Liver (tissue), 10 donors: ENCODE measurements at places on chromosomes 7 and 10. TPM values are rescaled to one million over a fixed set of nuclear protein-coding genes. Genes with fewer than 3 reads are reported as not detected.
A peak's percentile ranks its signal among the peaks of the same experiment; 100 is the strongest.

FAM25C gene
- polyA plus RNA-seq = not detected

- H3K27me3 ChIP-seq = no peaks in the 10 kb centered on the region
- DNase-seq = no peak
- H3K36me3 ChIP-seq = no peaks in the 10 kb centered on the region
- H3K4me1 ChIP-seq = no peaks in the 10 kb centered on the region
Measured at GRCh38 chr10:92834331-92834730, 14.0 kb upstream of the EXOC6 start.

WNT2 gene
- polyA plus RNA-seq = 2.0 TPM

RHOBTB1 gene
- 3.3 TPM for polyA plus RNA-seq

DNA sequence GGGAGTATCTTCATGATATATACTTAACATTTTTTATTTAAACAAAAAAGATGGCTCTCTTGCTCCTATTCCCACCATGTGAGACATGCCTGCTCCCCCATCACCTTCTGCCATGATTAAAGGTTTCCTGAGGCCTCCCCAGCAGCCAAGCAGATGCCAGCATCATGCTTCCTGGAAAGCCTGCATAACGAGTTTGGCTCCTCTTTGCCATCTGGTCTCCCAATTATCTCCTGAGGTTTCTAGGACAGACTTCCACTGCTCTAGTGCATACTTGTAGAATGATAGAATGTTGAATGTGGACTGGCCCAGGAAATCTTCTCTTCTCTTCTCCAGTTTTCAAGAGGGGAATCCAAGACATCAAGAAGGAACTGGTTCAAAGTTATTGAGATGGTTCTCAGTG is 45.9 kb upstream of the ELAPOR2 start:
- H3K27ac ChIP-seq = no peak overlapping the region
- no peak for DNase-seq
- no peaks in the 10 kb centered on the region for H3K36me3 ChIP-seq
- no peaks in the 10 kb centered on the region for H3K4me1 ChIP-seq

HOXA1 gene
- 0.17 TPM for polyA plus RNA-seq

DNA sequence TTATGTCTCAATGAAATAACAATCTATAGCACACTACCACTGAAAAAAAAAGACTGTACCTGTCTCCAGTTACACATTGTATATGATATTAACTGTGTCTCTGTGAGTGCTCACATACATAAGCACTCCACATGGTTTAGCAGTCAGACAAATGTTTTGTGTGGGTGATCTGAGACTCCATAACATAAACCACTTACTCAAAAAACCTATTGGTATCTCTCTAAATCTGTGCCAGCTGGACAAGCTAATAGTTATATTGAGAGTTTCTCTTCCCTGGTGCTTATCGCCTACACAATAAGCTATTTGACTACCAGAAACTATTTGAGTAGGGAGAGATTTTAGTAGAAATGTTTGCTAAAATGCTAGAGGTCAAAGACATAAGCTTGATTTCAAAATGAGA is 190.1 kb upstream of the AGR3 start:
- H3K4me3 ChIP-seq = no peak overlapping the region
- no peak overlapping the region for H3K27ac ChIP-seq
- H3K36me3 ChIP-seq = no peaks in the 10 kb centered on the region
- H3K4me1 ChIP-seq = no peaks in the 10 kb centered on the region
- H3K27me3 ChIP-seq = no peaks in the 10 kb centered on the region

DNA sequence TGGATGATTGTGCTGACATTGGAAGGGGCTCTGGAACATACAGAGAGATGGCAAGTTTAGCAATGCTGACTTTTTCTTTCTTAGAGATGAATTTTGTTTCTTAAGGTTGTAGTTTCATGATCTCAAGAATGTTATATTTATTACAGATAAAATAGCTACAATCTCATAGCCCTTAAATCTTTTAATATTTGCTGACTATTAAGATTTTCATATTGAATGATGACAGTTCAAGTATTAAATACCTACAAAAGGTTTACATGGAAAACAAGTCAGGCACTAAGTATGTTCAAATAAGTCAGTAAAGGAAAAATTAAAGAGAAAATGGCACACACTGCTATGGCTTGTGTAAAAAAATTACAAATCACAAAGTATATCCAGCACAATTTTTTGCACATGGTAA is 252.1 kb upstream of the SLC26A5 start:
- H3K27me3 ChIP-seq = no peaks in the 10 kb centered on the region
- H3K4me3 ChIP-seq = no peak overlapping the region
- no peak overlapping the region for H3K27ac ChIP-seq

LRIT1 gene
- not detected for polyA plus RNA-seq

DNA sequence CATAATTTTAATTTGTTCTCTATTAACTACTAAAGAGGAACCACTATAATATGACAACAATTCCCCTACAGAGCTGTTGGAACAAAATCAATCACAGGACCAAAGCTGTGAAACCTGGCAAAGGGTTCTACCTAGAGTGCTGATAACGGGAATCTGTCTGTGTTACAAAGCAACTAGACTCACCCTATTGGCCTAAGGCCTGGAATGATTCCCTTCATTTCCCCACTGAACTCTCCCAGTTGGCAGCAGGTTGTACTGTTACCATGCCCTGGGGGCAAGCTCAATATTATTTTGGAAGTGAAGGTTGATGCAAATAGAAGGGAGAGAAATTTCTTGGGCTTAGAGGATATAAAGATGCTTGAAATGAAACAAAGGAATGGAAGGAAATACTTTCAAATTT is 81.8 kb downstream of the SEMA3A start:
- no peaks in the 10 kb centered on the region for H3K27me3 ChIP-seq
- H3K27ac ChIP-seq = no peak overlapping the region
- peaks cover 2% of the 10 kb centered on the region for H3K4me1 ChIP-seq
- no peak for DNase-seq
- H3K36me3 ChIP-seq = no peaks in the 10 kb centered on the region

GRCh38 chr7:43569424-43569823 is 13.5 kb upstream of the STK17A start:
- no peak for DNase-seq
- H3K36me3 ChIP-seq = no peaks in the 10 kb centered on the region
- H3K27ac ChIP-seq = no peak overlapping the region
- no peak overlapping the region for H3K4me3 ChIP-seq
- no peaks in the 10 kb centered on the region for H3K27me3 ChIP-seq

GRCh38 chr10:5293691-5294550 is 70.8 kb upstream of the UCN3 start:
- no peaks in the 10 kb centered on the region for H3K4me1 ChIP-seq
- H3K27ac ChIP-seq = no peak overlapping the region
- no peaks in the 10 kb centered on the region for H3K27me3 ChIP-seq

GRCh38 chr10:48798481-48799254 is 114.0 kb downstream of the WDFY4 start:
- DNase-seq = peak; percentile 14
- no peaks in the 10 kb centered on the region for H3K36me3 ChIP-seq
- H3K27ac ChIP-seq = no peak overlapping the region
- no peaks in the 10 kb centered on the region for H3K4me1 ChIP-seq
- no peak overlapping the region for H3K4me3 ChIP-seq
- no peaks in the 10 kb centered on the region for H3K27me3 ChIP-seq

DNA sequence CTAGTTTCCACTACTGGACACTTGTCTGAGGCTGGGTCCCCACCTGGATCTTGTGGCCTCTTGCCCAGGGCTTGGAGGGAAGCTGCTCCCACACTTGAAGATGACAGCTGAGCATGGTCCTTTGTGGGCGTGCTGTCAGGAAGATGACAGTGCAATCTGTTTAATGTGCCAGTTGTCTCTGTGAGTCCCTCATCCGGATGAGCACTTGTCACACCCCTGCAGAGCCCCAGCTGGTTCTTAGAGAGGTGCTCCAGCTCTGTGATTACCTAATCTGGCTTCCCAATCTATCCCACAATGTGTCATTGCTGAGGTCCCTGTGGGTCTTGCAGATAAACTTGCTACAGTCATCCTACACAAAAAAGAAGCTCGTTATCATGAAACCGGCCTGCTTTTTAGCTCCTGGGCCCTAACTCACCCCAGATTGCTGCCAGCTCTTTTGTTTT is 34.8 kb upstream of the CCSER2 start:
- H3K36me3 ChIP-seq = no peaks in the 10 kb centered on the region
- H3K4me3 ChIP-seq = no peak overlapping the region
- H3K4me1 ChIP-seq = no peaks in the 10 kb centered on the region
- no peak for DNase-seq

GRCh38 chr10:100662067-100662466 is 83.3 kb upstream of the PAX2 start:
- DNase-seq = no peak
- H3K27ac ChIP-seq = no peak overlapping the region
- H3K4me3 ChIP-seq = no peak overlapping the region

GRCh38 chr10:123857616-123858015 is 34.0 kb downstream of the CPXM2 start:
- H3K4me3 ChIP-seq = no peak overlapping the region
- H3K4me1 ChIP-seq = no peaks in the 10 kb centered on the region
- no peak overlapping the region for H3K27ac ChIP-seq
- H3K27me3 ChIP-seq = peaks cover 6% of the 10 kb centered on the region

ZNF518A gene
- polyA plus RNA-seq = 1.8 TPM

GJD4 gene
- polyA plus RNA-seq = not detected

DNA sequence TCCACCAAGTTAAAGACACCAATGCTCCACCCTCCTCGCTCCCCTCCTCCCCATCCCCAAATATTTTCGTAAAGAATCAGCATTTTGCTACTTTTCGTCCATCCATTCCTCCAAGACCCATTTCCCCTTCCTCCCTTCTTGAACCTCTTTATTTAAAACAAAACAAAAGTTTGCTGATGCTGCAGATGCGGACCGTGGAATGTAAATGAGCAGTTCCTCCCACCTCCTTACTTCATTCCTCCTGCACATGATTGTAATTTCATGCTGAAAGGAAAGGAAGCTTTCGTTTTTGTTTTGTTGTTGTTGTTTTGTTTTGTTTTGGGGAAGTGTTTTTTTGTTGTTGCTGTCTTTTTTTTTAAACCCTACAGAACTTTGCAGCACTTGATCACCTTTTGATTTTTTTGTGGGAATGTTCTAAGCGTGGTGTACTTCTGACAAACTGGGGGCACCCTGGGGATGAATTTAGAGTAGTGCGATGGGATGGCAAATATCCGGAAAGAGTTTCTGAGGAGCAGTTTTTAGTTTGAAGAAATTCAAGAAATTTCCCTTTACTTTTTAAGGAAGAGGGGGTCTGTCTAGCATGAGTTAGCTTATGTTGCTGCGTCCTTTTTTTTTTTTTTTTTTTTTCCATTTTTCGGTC is 177.3 kb downstream of the TCF7L2 start:
- no peaks in the 10 kb centered on the region for H3K27me3 ChIP-seq
- H3K4me1 ChIP-seq = peaks cover 41% of the 10 kb centered on the region
- no peak overlapping the region for H3K4me3 ChIP-seq
- DNase-seq = no peak
- H3K27ac ChIP-seq = no peak overlapping the region
- H3K36me3 ChIP-seq = no peaks in the 10 kb centered on the region

DNA sequence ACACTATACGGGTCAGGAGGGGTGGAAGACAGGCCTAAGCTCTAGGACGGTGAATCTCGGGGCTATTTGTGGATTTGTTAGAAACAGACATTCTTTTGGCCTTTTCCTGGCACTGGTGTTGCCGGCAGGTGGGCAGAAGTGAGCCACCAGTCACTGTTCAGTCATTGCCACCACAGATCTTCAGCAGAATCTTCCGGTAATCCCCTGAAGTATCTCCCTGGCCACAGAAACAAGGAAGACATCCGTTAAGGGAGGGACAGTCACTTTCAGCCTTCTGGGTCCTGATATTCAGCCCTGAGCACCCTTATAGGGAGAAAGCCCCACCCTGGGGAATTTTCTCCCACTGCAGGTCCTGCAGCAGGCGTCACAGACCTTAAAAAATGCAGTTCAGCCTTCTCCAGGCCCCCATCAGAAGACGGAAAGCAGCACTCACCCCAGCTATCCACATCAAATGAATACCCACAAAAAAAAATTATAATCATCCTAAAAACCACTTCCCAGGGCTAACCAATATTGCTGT is 23.2 kb downstream of the PLAC9 start:
- no peak for DNase-seq
- H3K27ac ChIP-seq = no peak overlapping the region
- H3K4me1 ChIP-seq = no peaks in the 10 kb centered on the region
- H3K36me3 ChIP-seq = peaks cover 67% of the 10 kb centered on the region

UBTD1 gene
- 11.0 TPM for polyA plus RNA-seq

SFXN4 gene
- polyA plus RNA-seq = 27.5 TPM

LRRC17 gene
- polyA plus RNA-seq = 1.1 TPM

GRCh38 chr10:105956550-105956949 is 1208.0 kb downstream of the SORCS1 start:
- no peaks in the 10 kb centered on the region for H3K4me1 ChIP-seq
- no peak overlapping the region for H3K27ac ChIP-seq
- H3K4me3 ChIP-seq = no peak overlapping the region
- no peaks in the 10 kb centered on the region for H3K36me3 ChIP-seq

DNA sequence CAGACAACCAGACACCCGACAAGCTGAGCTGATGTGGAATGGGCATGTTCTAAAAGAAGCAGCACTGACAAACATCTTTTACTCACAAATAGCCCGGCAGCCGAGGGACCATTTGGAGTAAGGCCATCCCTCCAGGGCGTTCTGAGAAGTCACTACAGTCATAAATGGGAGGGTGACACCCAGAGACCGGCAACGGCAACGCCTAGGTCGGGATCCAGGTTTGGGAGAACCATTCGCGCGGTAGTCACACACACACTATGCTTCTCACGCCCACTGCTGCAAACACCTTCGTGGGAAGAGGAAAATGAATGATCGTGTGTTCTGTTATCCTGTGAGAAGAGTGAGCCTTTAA is 9.8 kb downstream of the TNS3 start:
- H3K27ac ChIP-seq = peak overlapping the region; percentile 86
- H3K27me3 ChIP-seq = no peaks in the 10 kb centered on the region

DNA sequence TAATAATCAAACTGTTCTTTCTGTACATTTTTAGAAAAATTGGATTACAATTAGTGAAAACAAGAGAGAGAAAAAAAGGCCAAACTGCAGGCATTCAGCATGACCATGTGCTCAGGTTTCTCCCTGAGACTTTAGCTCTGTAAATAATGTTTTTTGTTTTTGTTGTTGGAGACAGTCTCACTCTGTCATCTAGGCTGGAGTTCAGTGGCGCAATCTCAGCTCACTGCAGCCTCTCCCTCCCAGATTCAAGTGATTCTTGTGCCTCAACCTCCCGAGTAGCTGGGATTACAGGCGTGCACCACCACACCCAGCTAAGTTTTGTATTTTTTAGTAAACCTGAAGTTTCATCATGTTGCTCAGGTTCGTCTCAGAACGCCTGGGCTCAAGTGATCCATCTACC is 23.0 kb downstream of the BZW2 start:
- H3K4me1 ChIP-seq = no peaks in the 10 kb centered on the region
- no peak for DNase-seq
- no peaks in the 10 kb centered on the region for H3K36me3 ChIP-seq
- no peaks in the 10 kb centered on the region for H3K27me3 ChIP-seq

GRCh38 chr7:45366475-45366874 is 207.7 kb upstream of the ADCY1 start:
- no peaks in the 10 kb centered on the region for H3K36me3 ChIP-seq
- no peaks in the 10 kb centered on the region for H3K4me1 ChIP-seq
- H3K27me3 ChIP-seq = no peaks in the 10 kb centered on the region
- H3K4me3 ChIP-seq = no peak overlapping the region

- no peak for DNase-seq
- no peak overlapping the region for H3K27ac ChIP-seq
- no peaks in the 10 kb centered on the region for H3K27me3 ChIP-seq
- no peaks in the 10 kb centered on the region for H3K36me3 ChIP-seq
- H3K4me3 ChIP-seq = no peak overlapping the region
- H3K4me1 ChIP-seq = peaks cover 9% of the 10 kb centered on the region
Measured at GRCh38 chr10:93478873-93479272, 3.3 kb downstream of the MYOF start.

MSS51 gene
- polyA plus RNA-seq = 0.08 TPM
